ENCODE measurements at places on chromosomes 4 and X. TPM values are rescaled to one million over a fixed set of nuclear protein-coding genes. Genes with fewer than 3 reads are reported as not detected.

GRCh38 chr4:125833-126232 is 1.5 kb downstream of the ZNF718 start:
- DNase-seq = no peak

The PPARGC1A gene
- total RNA-seq = not detected

The MAGEA8 gene
- total RNA-seq = not detected

DNA sequence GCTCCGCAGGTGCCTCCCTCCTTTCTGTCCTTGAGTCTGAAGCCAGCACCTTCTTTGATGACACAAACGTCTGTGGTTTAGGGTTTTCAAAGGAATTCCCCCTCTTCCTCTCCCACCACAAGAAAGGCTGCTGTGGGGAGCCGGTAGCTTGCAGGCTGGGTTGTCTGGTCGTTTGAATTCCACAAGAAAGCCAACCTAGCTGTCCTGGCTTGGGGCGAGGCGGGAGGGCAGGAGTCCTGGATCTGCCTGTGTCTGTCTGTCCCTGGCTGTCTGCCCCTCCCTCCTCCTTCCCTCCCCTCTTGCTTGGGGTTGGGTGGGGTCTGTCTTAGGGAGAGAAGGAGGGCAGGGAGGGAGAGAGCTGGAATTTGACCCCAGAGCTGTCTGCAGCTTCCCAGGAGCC is 56.3 kb downstream of the SHROOM2 start:
- DNase-seq = no peak

DNA sequence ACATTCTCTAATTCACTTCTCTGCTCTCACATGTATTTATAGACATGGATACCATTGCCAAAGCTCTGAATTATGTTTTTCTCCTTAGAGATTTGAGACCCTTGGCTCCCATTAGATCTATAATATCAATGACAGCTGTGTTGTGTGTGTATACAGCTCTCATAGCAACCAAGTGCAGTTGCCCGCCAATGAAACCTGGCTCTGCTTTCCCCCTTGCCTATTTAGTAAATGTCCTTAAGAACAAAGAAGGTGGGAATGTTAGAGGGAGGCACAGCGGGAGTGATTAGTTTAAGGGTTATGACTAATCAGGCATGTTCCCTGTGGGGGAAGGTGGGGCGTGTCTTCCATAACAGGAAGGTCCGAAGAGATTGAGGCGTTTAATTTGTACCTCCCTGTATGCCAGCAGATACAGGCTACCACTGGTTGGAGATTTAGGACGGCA is 100.5 kb upstream of the TBC1D9 start:
- peak; percentile 80 for DNase-seq

GRCh38 chr4:93730251-93730650 is 98.3 kb upstream of the ATOH1 start:
- no peak for DNase-seq

- peak; percentile 8 for DNase-seq
Observed at GRCh38 chr4:144906181-144906925, 191.6 kb downstream of the ANAPC10 start.

GRCh38 chrX:20197641-20198210 is 56.1 kb upstream of the EIF1AX start:
- peak; percentile 51 for DNase-seq

The MAOB gene
- total RNA-seq = not detected

DNA sequence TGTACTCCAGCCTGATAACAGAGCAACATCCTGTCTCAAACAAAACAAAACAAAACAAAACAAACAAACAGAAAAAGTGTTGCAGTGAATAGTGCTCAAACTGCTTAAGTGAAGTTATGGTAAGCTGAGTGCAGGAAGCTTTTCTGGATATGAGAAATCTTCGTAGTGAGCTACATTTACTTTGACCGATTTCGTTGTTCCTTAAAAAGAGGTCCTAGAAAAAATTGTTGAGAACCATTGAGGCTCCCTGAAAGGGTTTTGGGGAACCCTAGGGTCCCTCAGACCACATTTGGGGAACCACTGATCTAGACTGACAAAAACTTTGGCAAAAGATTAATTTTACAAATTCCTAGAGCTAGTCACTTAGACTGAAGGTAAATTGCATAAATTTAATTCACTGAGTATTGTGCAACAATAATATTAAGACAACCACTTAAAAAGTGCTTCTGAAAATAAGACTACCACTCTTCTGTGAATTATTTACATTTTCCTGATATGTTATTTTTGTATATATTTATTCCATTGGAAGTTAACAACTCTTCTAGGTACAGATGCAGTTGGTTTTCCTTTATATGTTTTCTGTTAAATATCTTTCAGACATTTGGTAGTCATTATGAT is 149.6 kb downstream of the FHIP1A start:
- DNase-seq = no peak

The MAGEA2B gene
- not detected for total RNA-seq

- DNase-seq = no peak
Observed at GRCh38 chr4:69649629-69650028, 3.4 kb downstream of the UGT2A1 start.

GRCh38 chr4:2786152-2786671 is 6.7 kb upstream of the SH3BP2 start:
- no peak for DNase-seq

DNA sequence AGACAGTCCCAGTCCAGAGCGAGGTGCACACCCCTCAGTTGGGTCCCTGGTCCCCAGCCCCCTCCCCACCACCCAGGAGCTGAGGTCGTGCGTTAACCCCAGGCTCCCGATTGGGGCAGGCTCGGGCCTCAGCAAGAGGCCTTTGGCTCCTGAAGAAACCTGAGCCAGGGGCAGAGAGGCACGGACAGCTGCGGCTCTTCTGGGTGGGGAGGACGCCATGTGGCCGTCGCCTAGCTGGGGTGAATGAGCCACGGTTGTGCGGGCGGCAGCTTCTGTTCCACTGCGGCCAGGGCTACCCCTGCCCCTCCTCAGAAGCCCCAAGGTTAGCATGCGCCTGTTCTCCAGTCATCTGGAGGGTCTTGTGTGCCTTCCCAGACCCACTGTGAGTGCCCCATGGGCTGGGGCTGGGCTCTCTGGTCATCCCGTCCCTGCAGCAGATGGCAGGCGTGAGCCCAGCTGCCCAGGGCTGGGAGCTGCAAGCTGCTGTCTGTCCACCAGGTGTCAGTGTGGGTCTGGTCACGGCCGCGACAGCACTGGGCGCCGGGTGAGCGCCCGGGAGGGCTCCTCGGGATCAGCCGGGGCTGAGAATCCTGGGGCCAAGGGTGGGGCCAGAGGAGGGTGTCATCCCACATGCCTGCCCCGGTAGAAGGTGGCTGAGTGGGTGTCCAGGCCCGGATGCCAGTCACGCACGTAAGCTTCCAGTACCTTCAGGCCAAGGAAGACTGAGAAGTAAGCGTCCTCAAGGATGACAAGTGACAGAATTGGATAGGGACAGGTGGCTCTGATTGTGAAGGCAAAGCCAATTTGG is 21.9 kb downstream of the ATP2B3 start:
- DNase-seq = peak; percentile 75

DNA sequence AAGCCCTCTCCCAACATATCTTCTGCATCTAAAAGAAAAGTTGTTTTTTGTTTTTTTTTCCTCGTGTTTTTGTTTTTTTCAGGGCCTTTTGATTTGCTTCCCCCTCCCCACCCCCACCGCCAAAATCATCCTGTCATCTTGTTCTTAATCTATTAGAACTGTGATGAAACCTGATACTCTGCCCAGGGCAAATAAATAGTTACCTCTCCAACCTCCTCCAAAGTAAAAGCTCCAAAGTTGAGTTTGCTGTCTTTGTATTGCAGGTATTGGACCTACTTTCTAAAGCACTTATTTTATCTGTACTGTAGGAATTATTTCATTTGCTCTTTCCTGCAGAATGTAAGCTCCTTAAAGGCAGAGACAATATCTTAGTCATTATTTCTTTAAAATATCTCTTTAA is 172.9 kb downstream of the SOWAHB start:
- DNase-seq = no peak

The FATE1 gene
- total RNA-seq = not detected

The AFF2 gene
- 1.1 TPM for total RNA-seq

- DNase-seq = peak; percentile 91
Observed at GRCh38 chrX:40772290-40772689, 36.9 kb upstream of the MED14 start.

GRCh38 chrX:41667631-41668030 is 21.1 kb upstream of the GPR34 start:
- no peak for DNase-seq

DNA sequence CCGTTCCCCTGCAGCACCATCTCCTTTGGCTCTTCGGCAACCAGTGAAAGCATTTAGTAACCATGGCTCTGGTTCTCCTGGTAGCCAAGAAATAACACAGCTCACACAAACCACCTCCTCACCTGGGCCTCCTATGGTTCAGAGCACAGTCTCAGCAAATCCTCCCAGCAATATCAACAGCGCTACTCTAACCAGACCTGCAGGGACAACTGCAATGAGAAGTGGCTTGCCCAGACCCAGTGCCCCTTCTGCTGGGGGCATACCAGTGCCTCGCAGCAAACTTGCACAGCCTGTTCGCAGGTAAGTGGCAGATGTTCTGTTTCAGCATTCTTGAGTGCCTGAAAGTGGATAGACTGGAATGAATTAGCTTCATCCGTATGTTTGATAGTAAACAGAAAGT is 63.0 kb upstream of the SLC10A4 start:
- no peak for DNase-seq

The GAGE12F gene
- total RNA-seq = not detected

The COX18 gene
- 29.8 TPM for total RNA-seq

The DMRTC1B gene
- total RNA-seq = not detected

The FAM9B gene
- total RNA-seq = not detected

The CCDC149 gene
- total RNA-seq = 5.8 TPM

DNA sequence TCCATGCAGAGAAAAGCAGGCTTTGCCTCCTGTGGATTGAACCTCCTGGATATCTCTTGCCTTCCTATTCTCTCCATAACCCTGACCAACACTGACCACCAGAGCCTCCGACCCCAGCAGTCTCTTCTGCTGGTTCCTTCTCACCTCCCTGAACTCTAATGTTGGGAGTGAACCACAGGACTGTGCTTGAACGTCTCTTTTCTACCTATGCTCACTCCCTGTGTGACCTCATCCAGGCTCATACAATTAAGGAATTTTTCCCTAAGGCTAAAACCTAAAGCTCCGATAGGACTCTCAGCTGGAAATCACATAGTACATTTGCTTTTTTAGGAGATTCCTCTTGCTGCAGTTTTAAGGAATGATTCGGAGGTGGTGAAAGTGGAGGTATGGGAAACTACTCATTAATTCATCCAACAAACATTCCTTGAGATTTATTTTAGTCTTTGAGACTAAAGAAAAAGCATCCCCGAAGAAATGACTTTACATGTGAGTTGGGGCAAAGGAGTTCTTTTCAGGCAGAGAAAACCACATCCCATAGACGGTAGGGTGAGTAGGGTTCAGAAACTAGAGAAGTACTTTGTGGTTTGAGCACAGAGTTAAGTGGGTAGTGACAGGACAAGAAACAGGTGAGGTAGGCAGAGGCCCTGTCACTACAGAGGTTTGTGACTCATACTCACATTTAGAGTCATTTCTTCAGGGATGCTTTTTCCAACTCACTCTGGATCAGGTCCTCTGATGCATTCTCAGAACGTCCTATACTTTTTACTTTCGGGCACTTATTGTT is 30.8 kb downstream of the NDNF start:
- DNase-seq = no peak

GRCh38 chr4:26082565-26082964 is 168.5 kb downstream of the SMIM20 start:
- DNase-seq = no peak

DNA sequence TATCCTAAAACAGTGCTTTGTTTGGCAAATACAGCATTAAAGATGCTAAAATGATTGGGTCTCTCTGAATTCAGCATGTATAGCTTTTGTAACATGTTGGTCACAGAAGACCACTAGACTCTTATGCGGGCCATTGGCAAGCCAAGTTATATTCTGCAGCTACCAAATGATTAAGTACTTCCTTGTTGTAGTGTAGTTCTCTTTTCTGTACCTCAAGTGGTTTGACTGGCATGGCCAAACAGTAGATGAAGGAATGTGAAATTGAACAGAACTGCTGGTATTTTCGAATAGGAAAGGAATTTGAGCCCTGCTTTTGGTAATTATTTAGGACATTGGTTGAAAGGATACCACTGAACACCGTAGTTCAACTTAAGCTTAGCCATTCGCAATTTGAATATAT is 193.9 kb upstream of the GPC4 start:
- DNase-seq = no peak

- peak; percentile 46 for DNase-seq
Observed at GRCh38 chr4:87309625-87310024, 13.1 kb downstream of the HSD17B13 start.

GRCh38 chr4:38062776-38063097 is 102.5 kb downstream of the PTTG2 start:
- no peak for DNase-seq
